ENCODE measurements at places on chromosomes 2 and 18.

GRCh38 chr2:10733980-10734379 lies 12.6 kb downstream of the ATP6V1C2 start:
- no peak for DNase-seq

DNA sequence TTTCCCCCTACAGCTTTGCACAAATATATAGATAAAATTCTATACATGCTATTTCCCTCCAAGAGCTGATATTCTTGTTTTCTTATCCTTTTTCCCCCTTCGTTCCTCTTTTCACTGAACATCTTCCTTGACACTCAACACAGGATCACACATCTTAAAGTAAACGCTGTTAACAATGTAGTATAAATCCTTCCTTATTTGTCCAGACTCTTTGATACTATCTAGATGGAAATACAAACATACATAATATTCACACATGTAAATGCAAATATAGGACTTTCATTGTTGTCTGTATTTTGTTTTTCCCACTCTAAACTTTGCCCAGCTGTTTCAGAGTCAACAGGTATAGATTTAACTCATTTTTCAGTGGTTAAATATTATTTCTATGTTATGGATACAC lies 3.0 kb upstream of the TACR1 start:
- DNase-seq: no peak

GRCh38 chr2:234377761-234378391 lies 119.0 kb downstream of the ARL4C start:
- DNase-seq: no peak

DNA sequence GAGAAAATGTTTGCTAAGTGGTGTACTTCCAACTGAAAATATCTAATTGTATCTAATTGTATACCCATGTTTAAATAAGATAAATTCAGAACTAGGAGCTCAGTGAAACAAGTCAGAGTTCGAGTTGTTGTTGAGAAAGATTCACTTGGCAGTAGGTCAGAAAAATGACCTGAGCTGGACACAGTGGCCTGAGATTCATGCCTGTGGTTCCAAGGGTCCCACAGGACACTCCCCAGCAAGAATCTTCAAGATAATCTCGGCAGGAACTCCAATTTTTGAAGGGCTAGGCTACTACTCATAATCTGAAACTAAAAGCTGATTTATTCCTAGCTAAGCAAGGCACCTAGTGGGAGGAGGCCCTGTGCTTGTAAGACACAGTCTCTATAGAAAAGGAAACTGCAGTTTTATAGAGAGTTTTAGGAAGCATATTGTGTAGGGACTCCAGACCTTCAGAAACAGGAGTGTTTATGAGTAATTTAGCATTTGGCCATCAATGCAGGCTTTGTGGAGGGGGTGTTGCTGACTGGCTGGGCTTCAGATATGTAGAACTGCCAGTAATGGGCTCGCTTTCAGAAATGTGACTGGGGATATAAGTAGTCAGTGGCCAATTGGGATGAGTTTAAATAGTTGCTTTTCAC lies 43.2 kb downstream of the SP140 start:
- DNase-seq: no peak

DNA sequence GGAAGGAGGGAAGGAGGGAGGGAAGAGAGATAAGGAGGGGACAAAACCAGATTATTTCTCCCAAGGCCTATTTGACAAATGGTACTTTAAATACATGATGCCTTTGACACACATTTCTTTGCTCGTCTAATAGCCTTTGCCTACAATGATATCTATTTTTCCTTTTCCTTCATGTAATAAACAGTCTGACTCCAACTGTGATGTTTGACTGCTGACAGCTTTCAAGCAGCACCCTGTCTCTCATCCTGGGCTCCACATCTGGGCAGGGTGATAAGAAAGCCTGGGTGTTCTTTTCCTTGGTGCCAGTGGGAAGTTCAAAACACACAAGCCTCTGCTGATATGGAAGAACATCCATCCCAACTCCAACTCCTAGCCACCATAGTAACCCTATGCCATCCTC lies 1277.7 kb upstream of the NXPH2 start:
- DNase-seq: no peak

DNA sequence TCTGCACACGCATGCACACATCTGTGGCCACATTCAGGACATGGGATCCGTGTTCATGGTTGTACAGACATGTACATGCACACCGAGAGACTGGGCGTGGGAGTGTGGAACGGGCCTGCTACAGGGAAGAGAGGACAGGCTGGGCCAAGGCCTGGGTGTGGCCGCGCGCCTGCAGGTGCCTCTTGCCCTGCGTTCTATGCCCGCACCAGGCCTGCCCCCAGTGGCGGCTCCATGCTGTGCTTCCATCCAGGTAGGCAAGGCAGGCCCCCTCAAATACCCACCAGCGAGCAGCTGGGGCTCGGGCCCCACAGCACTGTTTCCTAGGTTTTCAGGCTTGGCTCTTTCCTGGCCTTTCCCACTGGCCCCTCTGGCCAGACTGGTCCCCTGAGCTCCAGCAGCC lies 15.5 kb upstream of the PTMA start:
- DNase-seq: no peak

- DNase-seq: no peak
Measured at GRCh38 chr18:59040770-59041148, 98.9 kb upstream of the SEC11C start.

DNA sequence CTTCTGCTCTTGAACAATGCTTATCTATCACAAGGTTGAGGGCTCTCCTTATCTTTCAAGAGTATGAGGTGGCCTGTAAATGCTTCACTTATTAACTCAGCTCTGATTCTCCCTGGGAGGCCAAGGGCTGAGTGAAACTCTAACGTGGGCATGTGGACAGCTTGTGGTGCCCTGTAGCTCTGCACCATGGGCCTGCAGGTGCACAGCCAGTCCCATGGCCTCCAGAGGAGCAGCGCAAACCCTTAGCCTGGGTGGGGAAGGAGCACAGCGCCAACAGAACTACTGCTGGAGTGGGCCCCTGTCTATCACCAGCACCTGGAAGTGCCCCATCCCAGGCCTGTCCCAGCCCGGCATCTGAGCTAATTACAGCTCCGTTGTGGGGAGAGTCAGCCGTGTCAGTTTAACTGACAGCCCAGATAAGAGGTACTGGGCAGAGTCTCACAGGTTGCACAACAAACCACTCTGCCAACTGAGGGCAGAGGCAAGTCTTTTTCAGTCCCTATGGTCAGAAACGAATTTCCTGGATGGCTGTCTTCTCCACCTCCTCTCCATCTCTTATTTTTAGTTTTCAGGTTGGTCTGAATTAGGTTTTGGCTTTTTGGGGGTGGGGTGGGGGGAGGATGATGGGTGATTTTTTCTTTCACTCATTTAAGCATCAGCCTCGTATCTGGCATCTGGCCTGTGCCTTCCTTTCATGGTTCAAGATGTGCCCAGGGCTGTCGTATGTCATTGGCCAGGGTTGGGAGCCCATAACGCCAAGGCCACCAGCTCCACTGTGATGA lies 219.5 kb downstream of the BCL2 start:
- DNase-seq: no peak

DNA sequence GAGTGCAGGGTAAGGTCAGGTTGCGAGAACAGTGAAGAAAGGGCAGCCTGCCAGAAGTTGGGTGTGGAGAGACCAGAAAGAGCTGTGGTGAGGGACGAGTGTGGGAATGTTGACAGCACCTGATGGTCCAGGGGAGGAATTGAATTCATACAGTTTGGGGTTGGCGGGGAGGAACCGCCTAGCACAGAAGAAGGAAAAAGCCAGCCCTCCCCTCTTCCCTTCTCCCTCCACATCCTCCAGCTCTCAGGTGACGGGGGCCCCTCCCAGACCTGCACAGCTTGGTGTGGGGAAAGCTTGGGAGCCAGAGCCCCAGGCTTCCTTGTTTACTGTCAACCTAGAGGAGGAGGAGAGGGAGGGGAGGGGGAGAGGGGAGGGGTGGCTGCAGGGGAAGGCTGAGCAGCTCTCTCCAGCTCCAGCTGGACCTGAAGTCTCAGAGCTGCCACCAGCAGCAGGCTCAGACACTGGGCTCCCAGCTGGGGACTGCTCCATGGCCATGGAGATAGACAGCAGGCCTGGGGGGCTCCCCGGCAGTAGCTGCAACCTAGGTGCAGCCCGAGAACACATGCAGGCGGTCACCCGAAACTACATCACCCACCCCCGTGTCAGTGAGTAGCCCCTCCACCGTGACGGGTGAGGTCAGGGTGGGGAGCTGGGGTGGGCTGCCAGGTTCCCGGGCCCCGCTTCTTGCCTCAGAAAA lies at the start of gene ATP6V1B1:
ATP6V1B1 (plus strand) TSS at position 433 of the 697 bp plus-strand sequence; CDS start at position 488, 55 bp downstream.
- no peak for DNase-seq

DNA sequence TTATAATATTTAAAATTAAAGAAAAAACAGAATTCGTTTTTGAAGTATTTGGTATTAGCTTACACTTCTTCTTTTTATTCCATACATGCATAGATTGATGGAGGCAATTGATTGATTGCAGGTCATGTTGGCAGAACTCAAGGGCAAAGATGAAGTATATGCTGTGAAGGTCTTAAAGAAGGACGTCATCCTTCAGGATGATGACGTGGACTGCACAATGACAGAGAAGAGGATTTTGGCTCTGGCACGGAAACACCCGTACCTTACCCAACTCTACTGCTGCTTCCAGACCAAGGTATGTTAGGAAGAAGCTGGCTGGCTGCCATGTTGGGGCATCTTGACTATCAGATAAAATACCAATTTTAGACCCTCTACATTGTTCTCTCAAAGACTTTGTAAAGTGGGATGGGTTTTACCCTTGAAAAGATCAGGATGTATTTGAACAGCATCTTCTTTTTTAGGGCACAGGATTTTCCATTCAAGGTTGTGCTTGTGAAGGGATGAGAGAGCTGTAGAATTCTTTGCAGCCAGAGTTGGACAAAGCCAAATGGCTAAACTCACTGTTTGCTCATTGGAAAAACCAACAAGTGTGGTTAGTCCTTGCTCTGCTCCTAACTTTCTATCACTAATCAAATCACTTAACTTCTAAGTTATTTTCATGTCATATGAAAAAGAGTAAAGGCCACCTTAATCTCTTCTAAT lies 286.8 kb upstream of the EPAS1 start:
- DNase-seq: no peak

GRCh38 chr18:12828116-12829051 lies 55.7 kb downstream of the PTPN2 start:
- no peak for DNase-seq

DNA sequence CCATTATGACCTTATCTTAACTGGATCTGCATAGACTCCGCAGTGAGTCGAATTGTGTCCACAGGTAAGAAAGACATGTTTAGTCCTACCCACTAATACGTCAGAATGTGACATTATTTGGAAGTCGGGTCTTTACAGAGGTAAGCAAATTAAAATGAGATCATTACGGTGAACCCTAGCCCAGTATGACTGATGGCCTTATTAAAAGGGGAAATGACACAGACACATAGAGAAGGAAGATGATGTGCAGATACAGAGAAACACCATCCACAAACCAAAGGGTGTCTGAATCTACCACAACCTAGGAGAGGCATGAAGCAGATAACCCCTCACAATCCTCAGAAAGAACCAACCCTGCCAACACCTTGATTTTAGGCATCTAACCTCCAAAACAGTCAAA lies 135.6 kb downstream of the GALNT1 start:
- DNase-seq: no peak

GRCh38 chr2:237131749-237132533 lies 46.3 kb downstream of the COPS8 start:
- DNase-seq: no peak

DNA sequence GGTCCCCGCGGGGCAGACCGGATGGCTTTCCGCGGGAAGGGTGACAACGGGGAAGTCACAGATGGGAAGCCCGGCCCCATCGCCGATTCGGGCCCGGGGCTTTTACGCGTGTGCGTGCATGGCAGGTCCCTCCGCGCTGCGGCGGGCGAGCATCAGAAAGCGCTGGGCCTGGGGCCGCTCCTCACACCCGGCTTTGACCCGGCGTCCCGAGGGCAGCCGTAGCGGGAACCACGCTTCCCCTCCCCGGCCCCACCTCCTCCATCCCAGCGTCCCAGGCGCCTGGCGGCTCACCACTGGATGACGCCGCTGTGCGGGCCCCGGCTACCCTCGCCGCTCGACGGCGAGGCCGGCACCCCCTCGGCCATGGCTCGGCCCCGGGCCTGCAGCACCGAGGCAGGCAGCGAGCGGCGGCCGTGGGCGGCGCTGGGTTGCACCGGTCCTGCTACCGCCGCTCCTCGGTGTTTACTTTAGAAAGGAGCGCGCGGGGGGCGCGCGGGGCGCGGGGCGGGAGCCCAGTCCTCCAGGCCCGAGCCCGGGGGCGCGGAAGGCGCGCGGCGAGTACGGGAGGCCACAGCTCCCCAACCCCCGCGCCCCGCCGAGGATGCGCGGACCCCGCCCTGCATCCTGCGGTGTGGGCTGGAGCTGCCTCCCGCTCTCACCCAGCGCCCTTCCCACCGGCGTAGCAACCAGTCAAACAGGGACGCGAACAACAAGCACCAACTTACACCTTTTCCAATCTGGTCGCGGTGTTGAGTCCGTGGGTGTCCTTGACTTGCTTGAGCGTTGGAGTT lies 806 bp downstream of the RFX8 start:
- peak; percentile 60 for DNase-seq

DNA sequence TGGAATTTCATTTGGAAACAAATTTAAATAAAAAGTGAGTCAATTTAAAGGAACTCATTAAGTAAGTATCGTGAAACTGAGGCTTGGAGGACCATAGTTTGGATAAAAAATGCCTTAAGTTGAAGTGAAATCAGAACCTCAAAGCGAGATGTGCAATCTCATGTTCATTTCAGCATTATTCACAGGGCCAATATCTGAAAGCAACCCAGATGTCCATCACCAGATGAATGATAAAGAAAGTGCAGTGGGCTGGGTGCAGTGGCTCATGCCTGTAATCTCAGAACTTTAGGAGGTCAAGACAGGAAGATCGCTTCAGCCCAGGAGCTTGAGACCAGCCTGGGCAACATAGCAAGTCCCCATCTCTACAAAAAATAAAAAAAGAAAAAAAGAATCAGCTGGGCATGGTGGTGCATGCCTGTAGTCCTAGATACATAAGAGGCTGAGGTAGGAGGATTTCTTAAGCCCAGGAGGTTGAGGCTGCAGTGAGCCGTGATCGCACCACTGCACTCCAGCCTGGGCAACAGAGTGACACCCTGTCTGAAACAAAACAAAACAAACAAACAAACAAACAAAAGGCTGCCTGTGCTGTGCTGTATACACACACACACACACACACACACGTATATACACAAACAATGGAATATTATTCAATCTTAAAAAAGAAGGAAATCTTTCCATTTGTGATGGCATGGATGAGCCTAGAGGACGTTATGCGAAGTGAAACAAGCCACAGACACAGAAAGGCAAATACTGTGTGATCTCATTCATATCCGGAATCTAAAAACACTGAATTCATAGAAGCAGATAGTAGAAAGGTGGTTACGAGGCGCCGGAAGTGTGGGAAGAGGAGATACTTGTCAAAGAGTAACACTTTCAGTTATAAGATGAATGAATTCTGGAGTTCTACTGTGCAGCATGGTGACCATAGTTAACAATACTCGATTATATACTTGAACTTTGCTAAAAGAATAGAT lies 14.5 kb downstream of the SH3RF3 start:
- DNase-seq: peak; percentile 64

- no peak for DNase-seq
Measured at GRCh38 chr2:55995902-55996301, 72.3 kb upstream of the EFEMP1 start.

- DNase-seq: no peak
Measured at GRCh38 chr2:205367331-205367935, 314.9 kb upstream of the NRP2 start.

Measured in activated T-cell treated with anti-CD3 and anti-CD28 coated beads, Interleukin-2, amount 50 U/mL, for 24 hours (primary cell).